ENCODE measurements at places on chromosomes 2 and 18. TPM values are rescaled to one million over a fixed set of nuclear protein-coding genes. Genes with fewer than 3 reads are reported as not detected.

GRCh38 chr2:263774-264492, at the start of gene SH3YL1:
Gene SH3YL1, minus strand, starts transcription at chr2:264032. Its CDS starts 48 bp downstream, at chr2:263984.
- H3K27me3 ChIP-seq: no peaks in the 10 kb centered on the region
- H3K4me3 ChIP-seq: peak within 1 kb of the TSS; percentile 90
- no peaks in the 10 kb centered on the region for H3K36me3 ChIP-seq
- peaks cover 26% of the 10 kb centered on the region for H3K4me1 ChIP-seq
- DNase-seq: peak; percentile 40

- no peak overlapping the region for H3K4me3 ChIP-seq
- no peak for DNase-seq
- no peaks in the 10 kb centered on the region for H3K4me1 ChIP-seq
- H3K27ac ChIP-seq: no peak overlapping the region
Observed at GRCh38 chr2:67825476-67825875, 237.3 kb downstream of the C1D start.

DNA sequence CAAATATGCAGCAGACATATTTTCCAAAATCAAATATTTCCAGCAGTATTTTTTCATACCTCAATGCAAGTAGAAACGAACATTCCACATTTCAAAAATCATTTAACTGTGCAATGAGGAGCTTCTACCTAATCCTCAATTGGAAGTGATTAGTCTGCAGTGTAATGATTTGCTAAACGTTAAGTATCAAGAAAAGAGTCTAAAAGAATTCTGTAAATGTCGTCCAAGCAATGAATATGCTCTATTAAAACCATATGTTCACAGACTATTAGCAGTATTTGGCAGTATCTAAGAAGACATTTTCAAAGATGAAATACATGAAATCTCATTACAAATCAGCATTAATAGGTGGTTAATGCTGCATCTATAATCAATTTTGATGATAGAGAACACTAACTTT, 15.9 kb downstream of the DYM start:
- H3K4me1 ChIP-seq: no peaks in the 10 kb centered on the region
- H3K36me3 ChIP-seq: no peaks in the 10 kb centered on the region
- H3K27me3 ChIP-seq: no peaks in the 10 kb centered on the region
- H3K27ac ChIP-seq: no peak overlapping the region
- no peak overlapping the region for H3K4me3 ChIP-seq
- no peak for DNase-seq

- H3K4me3 ChIP-seq: no peak overlapping the region
- no peak for DNase-seq
- no peak overlapping the region for H3K27ac ChIP-seq
- no peaks in the 10 kb centered on the region for H3K4me1 ChIP-seq
- no peaks in the 10 kb centered on the region for H3K36me3 ChIP-seq
Observed at GRCh38 chr2:238690511-238690910, 157.4 kb upstream of the TWIST2 start.

The NETO1 gene
- polyA plus RNA-seq: not detected

The TFCP2L1 gene
- not detected for polyA plus RNA-seq
